ENCODE measurements at places on chromosomes 2 and 18.
A peak's percentile ranks its signal among the peaks of the same experiment; 100 is the strongest.

DNA sequence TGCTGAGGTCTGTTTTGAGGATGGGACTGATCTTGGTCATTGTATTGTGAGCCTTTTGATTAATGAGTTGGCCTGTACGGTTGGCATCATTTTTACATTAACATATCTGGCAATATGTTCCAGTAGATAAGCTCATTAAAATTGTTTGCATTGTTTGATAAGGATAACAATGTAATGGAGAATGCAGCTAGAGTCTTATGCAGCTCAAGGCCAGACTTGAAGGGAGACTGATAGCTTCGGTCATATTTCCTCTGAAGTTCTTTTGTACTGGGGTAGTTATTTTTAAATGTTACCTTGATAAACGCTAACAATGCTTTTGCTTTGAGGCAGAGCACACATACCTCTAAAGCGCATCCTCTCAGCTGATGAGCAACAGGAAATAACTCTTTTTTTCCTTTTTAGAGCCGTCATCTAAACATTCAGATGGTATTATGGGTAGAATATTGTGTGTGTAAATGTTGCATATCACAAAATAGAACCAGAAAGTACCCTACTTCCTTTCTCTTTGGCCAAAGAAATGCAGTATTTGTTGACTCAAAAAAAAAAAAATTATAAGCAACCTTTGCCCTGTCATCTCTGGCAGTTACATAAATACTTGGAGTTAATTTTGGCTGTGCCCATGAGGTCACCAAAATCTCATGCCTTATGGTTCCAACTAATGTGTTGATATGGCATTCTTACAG is 1.3 kb downstream of the MAPRE2 start:
- peak; percentile 56 for DNase-seq

DNA sequence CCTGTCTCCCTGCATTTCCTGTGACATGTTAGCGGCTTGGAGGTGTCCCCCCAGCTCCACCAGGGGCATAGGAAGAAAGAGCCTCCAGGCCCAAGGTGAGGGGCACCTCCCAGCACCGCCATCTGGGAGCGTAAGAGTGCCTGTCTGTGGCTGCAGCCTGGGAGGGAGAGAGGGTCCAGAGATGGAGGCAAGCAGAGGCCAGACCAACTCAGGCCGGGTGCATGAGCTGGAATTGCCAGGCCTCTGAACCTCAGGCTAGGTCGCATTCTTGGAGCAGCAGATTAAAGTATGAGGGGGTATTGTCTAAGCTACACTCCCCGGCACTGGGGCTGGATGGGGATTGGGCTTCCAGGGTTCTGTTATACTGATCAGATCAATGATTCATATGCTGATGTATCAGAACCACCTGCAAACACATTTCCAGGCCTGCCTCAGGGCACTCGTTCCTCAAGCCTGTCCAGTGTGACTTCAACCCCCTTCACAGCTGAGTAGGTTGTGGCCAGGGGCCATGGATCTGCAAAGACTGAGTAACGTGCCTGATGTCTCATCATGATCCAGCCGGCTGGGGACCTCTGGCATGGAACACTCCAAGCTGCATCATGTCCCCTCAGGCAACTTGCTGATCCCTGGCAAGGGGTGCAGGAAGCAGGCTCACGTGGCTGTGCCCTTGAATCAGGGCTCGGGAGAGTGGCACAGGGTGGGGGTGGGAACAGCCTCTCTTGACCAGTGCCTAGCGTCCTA is 73.2 kb downstream of the HS1BP3 start:
- no peak for DNase-seq

- DNase-seq, result no peak
Measured at GRCh38 chr18:32243358-32243757, 53.5 kb downstream of the MEP1B start.

GRCh38 chr18:45298986-45299385 is 316.3 kb upstream of the SLC14A2 start:
- no peak for DNase-seq

- no peak for DNase-seq
Measured at GRCh38 chr18:52000435-52000834, 339.6 kb upstream of the DCC start.

DNA sequence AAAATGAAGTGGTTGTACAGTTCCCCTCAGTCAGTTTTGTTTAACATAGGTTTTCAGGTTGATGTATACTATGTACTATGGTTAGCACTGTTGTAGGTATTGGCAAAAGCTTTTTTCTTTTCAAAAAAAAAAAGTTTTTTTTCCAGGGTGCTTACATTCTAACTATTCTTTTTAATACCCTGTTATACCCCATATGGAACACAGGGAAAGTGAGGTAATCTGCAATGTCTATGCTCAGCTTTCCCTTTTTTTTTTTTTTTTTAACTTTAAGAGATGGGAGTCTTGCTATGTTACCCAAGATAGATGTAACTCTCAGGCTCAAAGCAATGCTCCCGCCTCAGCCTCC is 590 bp upstream of the CCDC138 start:
- no peak for DNase-seq

- no peak for DNase-seq
Measured at GRCh38 chr2:214706986-214707385, 102.5 kb downstream of the BARD1 start.

DNA sequence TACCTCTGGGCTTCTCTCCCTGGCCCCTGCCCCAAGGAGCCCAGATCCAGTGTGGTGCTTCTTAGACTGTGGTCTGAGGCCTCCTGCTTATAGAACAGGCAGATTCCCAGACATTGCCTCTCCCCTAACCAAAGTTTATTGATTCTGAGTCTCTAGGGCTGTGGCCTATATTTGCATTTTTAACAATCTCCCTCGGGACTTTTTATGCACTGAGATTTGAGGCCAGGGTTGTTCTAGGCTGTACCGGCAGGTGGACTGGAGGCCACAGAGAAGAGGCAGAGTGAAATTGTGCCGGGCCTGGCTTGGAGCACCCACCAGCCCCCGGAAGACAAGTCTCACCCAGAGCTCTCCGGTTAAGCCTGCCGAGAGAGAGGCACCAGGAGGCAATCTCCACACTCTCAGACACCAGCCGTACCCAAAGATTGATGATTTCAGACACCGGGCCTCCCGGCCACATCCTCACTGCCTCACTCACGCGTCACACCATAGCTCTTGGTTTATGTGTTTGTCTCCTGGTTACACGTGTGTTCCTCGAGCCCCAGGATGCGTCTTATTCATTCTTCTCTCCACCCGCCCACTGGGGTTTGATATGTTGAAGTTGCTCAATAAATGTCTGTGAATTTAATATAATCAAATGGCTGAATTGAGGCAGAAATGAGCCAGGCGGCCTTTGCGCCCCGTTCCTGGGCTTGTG is 203.7 kb downstream of the KLHL29 start:
- no peak for DNase-seq

- DNase-seq, result no peak
Measured at GRCh38 chr18:30265190-30265589, 777.4 kb downstream of the DSC3 start.

GRCh38 chr2:98701230-98701629 is 29.7 kb downstream of the MGAT4A start:
- no peak for DNase-seq

DNA sequence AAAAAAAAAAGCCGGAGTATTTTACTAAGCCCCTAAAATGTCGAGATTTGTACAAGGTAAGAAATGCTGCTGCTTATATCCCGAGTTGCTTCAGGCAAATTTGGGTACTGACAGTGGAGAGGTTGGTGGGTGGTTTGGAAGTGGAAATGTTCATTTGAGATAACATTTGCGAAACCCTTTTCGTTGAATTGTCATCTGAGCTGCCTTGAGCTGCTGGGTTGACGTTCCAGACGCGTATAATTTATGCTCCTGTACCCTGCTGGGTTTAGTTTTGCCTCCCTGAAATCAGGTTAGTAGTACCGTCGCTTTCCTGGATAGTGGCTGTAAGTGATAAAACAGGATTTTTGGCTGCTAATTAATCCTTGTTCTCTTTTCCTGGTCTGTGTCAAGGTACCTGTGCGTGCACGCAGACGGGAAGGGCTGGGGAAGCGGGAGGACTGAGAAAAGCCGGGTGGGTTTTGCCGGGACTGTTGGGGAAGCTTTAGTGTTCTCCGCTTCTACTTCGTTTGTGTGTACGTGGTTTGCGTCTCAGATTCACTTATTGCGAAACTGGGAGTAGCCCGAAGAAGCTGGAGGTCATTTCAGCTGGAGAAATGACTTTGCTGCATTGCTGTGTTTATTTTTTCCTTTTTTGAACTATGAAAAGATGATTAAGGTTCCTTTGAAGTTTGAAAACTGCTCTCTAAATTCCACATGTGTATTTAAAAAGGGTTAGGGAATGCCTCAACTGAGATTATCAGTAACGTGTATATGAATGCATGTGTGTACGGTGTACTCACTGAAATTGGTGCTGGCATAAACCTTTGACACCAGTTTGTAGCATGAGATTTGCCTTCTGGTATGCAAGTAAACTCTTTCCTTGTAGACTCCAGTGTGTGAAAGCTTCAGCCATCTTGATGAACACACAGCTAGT is 709 bp downstream of the UGP2 start:
- peak; percentile 25 for DNase-seq

DNA sequence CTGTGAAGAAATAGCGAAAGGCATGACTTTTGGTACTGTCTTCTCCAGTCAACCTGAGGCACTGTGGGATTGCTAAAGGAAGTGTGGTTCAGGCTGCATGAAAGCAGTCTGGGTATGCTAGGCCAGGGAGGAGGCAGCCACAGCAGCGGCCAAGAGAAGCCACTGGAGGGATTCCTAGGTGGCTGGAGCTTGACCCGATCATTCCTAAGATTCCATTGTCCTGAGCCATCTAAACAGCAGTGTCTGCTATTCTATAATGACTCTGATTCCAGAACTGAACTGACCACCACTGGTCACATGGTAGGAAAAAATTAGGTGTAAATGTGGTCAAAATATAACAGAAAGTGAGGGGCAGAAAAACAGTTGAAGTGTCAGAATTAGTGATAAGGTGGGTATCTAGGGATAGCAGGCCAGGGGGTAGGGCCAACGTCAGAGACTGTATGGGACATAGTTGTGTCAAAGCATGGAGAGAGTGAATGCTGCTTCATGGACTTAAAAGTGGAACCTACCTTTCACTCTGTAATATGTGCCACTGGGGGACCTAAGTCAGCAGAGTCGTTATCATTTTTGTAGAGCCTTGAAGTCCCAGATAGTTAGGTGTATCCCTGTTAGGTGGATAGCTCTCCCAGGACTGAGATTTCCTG is 204.6 kb downstream of the CTNNA2 start:
- no peak for DNase-seq

DNA sequence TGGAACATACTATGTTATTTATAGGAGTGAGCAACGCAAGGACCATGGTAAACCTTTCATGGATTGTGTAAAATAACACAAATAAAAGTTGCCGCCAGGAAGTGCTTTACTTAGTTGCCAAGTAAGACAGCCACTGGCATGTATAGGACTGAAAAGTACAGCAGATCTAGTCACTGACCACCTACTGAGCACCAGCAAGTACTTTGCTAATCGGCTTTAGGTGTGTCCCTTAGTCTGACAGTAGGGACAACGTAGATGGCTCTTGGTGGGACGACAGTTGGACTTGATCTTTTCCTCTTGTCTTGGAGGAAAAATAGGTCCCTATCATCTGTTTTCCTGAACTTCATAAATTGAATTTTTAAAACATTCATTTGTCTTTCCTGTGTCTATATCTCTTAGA is 13.6 kb upstream of the CXXC1 start:
- DNase-seq, result no peak

DNA sequence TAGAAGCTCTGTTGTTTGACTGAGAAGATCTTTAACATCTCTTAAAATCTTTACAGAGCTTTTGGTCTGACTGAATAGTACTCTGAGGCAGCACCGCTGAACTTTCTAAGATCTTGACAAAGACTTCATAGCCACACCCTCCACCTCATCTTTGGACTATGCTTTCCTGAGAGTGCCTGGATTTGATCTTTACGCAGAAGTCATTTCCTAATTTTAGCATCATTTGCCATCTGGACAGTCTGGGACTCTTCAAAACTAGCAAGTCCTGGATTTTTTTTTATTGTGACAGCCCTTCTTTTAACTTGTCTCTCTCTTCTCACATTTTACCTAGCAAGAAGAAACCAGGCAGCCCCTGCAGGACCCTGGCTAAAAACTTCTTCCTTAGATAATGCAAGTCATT is 188.8 kb downstream of the CTIF start:
- DNase-seq, result no peak

DNA sequence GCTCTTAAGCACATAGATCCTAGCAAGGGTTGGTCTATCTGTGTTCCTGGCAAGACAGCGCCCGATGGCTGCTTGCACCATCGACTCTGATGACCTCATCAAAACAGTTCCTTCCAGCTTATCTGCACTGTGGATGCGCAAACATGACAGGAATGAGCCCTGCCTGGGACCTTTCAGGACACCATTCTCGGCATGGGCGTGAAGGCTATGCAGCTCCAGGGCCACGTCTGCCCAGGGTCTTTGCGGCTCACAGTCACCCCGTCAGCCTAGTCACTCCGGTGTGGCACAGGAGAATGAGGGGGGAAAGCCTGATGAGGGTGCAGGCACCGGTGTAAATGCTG is 147.8 kb upstream of the TWIST2 start:
- no peak for DNase-seq

GRCh38 chr2:168694866-168695265 is 107.6 kb upstream of the NOSTRIN start:
- no peak for DNase-seq

GRCh38 chr2:115939902-115940301 is 1497.5 kb downstream of the DPP10 start:
- DNase-seq, result no peak

DNA sequence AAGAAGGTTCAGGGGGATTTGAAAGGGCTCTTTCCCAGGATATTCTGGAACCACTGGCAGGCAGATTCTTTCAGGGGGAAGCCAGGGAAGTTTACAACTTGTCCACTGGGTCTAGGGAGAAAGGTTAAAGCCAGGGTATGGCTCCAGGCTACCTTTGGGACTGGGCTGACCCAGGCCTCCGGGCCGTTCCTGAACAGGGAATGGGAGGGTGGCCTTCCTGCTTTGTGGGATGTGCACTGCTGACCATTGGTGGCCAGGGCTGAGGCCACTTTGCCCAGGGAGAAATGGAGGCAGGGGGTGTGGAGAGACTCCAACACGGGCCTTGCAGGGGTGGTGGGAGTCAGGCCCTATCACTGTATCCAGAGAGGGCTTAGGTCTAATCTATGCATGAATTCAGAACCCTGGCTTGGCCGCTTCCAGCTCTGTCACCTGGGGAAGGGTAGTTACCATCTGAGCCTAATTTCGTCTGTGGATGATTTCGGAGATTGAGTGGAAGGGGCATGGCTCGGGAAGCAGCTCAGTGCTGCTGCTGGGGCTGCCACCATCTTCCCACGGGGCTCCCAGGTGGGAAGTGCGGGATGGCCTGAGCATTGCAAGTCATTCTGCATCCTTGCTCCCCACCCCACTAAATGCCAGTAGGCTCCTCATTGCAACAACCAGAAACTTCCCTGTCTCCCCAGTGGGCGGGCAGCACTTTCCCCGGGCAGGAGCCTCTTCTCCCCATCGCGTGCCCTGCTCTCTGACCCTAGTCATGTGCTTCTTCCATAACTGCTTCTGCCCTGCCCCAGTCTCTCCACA is 57.1 kb upstream of the OTOF start:
- no peak for DNase-seq

GRCh38 chr2:54446625-54447024 is 9.5 kb upstream of the SPTBN1 start:
- no peak for DNase-seq

DNA sequence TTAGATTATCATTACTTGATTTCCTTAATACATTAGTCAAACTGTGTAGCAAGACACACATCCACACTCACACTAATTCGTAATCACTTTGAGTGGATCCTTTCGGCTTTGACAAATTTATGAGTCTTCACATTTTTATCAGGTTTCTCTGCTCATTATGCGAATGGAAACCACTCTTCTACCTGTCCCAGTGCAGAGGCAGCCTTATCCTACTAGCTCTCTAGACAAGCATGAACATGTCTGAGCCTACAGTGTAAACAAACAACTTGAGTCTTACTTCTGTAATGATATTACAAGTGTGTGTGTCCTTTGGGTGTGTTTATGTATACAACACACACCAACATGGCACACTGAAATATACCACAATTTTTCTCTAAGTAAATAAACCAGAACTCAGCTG is 361.9 kb upstream of the CHST9 start:
- no peak for DNase-seq

All from CD8-positive, alpha-beta T cell (primary cell).